ENCODE measurements at places on chromosomes 3 and 15.

GRCh38 chr3:155497930-155498647, 204.6 kb upstream of the STRIT1 start:
- no peak for DNase-seq

- DNase-seq = no peak
Measured at GRCh38 chr3:194049394-194049793, 86.6 kb upstream of the HES1 start.

DNA sequence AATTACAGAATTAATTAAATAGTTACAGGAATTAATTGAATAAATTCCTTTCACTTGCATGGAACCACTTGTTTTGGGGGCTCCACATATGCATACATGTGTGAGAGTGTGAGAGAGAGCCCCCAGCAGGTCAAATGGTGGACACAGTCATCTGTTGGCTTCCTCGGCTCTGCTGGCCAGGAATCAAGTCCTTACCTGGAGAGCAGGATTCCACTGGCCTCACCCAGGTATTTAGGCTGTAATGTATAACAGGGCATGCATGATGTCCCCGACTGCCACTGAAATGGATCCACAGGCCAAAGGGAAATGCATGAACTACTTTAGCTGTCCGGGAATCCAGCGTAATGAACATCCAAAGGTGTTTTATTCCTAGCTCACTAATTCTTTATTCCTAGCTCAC, 139.7 kb upstream of the SMAD3 start:
- DNase-seq = no peak

GRCh38 chr15:74530771-74531143, 10.3 kb upstream of the ARID3B start:
- no peak for DNase-seq

GRCh38 chr3:135155228-135155627, 360.2 kb downstream of the EPHB1 start:
- no peak for DNase-seq

- DNase-seq = no peak
Measured at GRCh38 chr3:42501321-42501680, 1.1 kb upstream of the VIPR1 start.

DNA sequence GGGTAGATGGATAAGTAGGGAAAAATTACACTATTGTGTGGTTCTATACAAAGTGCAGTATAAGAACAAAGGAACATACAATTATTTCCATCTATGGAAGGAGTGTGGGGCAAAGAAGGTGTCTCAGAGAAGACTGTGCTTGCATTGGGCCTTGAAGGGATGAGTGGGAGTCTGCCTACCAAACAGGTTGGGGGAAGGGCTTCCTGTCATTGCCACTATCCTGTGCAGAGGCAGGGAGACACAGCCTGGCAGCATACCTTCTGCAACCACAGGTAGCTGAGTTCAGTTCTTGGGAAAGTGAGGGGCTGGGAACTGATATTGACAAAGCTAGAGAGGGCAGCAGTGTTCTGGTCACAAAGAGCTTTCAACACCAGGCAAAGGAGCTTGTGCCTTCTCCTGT, 3.4 kb downstream of the TIMP4 start:
- DNase-seq = no peak

DNA sequence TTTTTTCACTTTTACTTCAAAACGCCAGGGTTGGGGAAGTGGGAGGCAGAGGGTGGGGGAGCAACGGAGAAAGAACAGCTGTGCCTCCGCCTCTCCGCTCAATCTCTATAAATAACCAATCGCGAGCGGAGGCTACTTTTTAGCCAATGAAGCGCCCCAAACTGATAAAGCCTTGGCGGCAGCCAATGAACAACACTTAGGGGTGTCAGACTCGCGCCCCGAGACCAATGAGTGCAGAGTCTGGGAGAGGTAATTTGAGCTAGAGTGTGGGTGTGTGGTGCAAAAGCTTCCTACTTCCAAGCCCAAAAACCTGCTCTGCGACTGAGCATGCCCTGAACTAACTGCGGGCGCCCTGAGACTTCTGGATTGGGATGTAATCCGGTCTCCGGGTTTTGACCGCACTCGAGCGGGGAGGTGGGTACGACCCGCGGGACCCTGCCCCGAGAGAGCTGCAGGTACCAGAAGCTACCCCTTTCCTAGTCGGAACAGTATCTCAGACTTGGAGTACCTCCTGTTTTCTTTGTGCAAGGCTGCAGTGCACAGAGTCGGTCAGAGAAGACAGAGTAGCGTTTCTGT, 800 bp upstream of the RAP2B start:
- peak; percentile 95 for DNase-seq

DNA sequence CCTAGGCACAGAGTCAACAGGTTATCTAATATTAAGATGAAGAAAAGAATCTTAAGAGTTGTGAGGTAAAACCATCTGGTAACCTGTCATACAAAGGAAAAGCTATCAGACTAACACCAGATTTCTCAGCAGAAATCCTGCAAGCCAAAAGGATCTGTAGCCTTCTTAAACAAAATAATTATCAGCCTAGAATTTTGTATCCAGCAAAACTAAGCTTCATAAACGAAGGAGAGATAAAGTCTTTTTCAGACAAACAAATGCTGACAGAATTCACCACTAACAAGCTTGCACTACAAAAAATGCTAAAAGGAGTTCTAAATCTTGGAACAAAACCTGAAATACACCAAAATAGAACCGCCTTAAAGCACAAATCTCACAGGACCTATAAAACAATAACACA, 9.9 kb upstream of the IGSF11 start:
- DNase-seq = no peak

DNA sequence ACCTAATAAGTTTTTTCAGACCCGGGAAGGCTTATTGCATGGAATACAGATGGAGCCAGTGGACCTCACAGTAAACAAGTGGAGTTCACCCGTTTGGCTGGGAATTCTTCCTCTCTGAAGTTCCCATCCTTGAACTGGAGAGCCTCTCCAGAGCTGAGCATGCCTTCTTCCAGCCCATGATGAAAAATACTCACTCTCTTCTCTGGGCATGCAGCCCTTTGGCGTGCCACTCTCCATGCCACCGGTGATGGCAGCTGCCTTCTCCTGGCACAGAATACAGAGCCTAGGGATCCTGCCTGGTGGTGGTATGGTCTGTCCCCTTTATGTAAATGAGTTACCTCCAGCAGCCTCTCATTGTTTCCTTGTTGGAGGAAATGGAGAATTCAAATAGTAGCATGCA, 150.8 kb downstream of the LEKR1 start:
- no peak for DNase-seq

- DNase-seq = peak; percentile 73
Measured at GRCh38 chr15:60840703-60841411, 361.9 kb upstream of the ICE2 start.

DNA sequence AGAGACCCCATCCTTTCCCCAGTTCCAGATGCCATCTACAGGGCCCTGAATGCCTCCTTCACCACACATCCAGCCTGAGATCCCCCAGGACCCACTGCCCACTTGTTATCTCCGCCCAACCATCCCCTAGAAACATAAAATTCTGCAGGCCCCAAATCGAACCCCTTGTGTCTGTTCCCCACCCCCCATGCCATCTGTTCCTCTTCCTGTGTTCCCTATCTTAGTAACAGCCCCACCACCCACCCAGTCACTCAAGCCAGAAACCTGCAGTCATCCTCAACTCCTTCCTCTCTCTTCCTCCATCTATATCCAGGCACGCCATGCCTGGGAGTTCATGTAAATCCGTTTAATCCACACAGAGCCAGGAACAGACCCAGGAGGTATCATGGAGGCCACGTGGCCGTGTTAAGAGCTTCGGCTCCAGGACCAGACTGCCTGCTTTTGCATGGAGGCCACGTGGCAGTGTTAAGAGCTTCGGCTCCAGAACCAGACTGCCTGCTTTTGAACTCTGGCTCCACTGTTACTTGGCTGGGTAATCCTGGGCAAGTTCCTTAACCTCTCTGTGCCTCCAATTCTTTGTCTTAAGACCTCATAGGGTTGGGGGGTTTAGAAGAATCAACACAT, 4.8 kb downstream of the CSRNP1 start:
- no peak for DNase-seq

DNA sequence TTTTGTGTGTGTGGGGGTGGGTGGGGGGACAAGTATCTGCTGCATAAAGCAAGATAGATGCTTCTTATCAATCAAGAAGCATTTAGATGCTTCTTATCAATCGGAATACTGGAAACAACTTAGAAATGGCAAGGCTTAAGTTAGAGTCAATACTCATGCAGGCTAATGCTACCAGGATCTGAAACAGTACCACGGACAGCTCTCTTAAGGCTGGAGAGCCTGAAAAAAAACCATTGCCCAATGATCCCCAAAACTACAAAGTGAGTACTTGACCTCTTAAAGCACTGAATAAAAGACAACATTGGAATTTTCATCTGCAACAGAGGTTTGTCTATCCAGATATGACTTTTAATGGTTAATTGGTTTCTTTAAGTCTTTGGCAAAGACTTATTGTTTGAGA, 262.3 kb downstream of the GAP43 start:
- DNase-seq = no peak

GRCh38 chr3:128917291-128917690, 37.9 kb downstream of the ACAD9 start:
- no peak for DNase-seq

- DNase-seq = no peak
Measured at GRCh38 chr15:42498212-42499068, 3.0 kb downstream of the SNAP23 start.

GRCh38 chr3:153349108-153349499, 187.1 kb downstream of the RAP2B start:
- DNase-seq = no peak

DNA sequence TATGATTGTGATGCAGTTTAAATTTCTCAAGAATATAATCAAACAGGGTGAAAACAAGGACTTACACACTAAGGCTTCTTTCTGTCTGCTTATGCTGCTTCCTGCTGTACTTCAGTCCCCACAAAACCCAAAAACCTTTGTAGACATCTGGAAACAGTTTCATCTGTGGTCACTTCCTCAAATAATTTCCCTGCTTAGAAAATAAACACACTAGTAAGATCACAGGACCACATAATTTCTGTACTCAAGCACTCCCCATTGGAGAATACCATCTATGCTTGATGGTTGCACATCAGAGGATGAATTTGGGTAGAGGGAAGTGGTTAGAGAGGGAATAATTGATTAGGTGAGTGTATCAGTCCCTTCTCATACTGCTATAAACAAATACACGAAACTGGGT, 266.2 kb downstream of the LSAMP start:
- DNase-seq = no peak

GRCh38 chr3:24846286-24846860, 351.7 kb upstream of the THRB start:
- no peak for DNase-seq

- no peak for DNase-seq
Measured at GRCh38 chr3:72189339-72189738, 404.4 kb upstream of the PROK2 start.

Measured in CD4-positive, alpha-beta T cell treated with Interleukin-6 at 100 ng/mL for 8 hours (primary cell).